ENCODE measurements at places on chromosomes 3 and 15.

- DNase-seq: no peak
These were observed 485.2 kb upstream of the ROBO2 start for GRCh38 chr3:76554707-76555106.

- DNase-seq: no peak
These were observed 360.7 kb upstream of the ICE2 start for GRCh38 chr15:60839510-60840211.

GRCh38 chr15:101455291-101456025 lies 34.0 kb downstream of the PCSK6 start:
- peak; percentile 47 for DNase-seq

GRCh38 chr15:73631915-73632669 lies 1.1 kb downstream of the NPTN start:
- DNase-seq: no peak

DNA sequence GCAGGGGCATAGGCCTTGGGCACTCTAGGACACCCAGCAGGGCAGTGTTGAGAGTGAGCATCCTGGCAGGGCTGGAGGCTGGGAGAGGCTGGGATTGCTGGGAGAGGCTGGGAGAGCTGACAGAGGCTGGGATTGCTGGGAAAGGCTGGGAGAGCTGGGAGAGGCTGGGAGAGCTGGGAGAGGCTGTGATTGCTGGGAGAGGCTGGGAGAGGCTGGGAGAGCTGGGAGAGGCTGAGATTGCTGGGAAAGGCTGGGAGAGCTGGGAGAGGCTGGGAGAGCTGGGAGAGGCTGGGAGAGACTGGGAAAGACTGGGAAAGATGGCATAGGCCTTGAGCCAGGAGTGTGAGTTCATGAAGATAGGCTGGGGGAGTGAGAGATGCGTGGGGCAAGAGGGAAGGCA lies 77.8 kb downstream of the MESD start:
- DNase-seq: no peak

DNA sequence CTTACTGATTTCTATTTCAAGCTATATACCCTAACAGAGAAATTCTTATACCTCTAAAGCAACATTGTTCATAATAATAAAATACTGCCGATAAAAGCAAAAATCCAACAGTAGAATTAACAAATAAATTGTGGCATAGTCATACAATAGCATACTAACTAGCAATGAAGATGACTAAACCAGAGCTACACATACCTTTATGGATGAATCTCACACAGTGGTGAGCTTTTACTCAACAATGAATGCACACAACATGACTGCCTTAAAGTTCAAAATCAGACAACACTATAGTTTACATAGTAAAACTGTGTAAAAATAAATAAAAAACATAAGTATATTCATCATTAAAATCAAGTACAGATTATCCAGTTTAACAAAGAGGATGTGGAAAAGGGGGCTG lies 99.1 kb downstream of the NR1I2 start:
- no peak for DNase-seq

GRCh38 chr3:125479091-125479490 lies 40.9 kb downstream of the SNX4 start:
- DNase-seq: no peak

GRCh38 chr3:114880078-114880477 lies 267.0 kb downstream of the ZBTB20 start:
- no peak for DNase-seq

- DNase-seq: no peak
These were observed 33.5 kb upstream of the MFSD1 start for GRCh38 chr3:158768361-158768787.

- no peak for DNase-seq
These were observed 641.4 kb upstream of the CBLB start for GRCh38 chr3:106510206-106510605.
